AG10803 (cell line): ENCODE measurements at places on chromosomes 1 and 21.

DNA sequence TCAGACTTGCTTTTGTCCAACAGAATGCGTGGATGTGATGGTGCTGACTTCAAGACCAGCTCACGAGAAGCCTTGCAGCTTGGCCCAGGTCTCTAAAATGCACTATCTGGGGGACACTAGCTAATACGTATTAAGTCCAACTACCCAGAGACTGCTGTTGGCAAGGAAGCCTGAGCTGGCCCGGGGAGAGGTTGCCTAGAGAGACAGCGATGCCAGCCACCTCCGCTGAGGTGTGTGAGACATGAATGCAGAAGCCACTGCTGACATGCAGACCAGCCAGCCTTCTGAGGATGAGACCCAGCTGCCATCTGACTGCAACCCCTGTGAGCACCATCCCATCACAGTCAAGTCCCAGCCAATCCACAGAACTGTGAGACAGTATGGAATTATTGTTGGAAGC, 32.5 kb downstream of the THAP3 start:
- no peak for DNase-seq

GRCh38 chr1:1618396-1619068, 3.2 kb downstream of the MIB2 start:
- DNase-seq = no peak

DNA sequence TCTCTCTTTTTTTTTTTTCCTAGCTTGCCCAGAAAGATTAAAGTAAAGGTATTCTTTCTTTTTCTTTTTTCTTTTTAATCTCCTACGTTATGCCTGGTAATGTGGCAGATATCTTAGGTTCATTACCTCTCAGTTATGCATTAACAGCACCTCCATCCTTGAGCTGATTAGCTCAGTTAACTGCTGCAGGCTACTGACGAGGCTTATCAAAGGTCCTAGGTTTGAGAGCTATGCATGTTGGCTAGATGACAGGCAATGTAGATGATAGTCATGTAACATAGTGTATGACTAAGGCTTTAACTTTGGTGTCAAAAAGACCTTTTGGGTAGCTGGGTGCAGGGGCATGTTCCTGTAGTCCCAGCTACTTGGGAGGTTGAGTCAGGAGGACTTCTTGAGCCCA, 53.7 kb upstream of the CACYBP start:
- DNase-seq = no peak

- no peak for DNase-seq
Measured at GRCh38 chr1:179066471-179066870, 15.4 kb upstream of the TOR3A start.

GRCh38 chr1:20358761-20359263, 68.1 kb downstream of the VWA5B1 start:
- DNase-seq = peak; percentile 42

DNA sequence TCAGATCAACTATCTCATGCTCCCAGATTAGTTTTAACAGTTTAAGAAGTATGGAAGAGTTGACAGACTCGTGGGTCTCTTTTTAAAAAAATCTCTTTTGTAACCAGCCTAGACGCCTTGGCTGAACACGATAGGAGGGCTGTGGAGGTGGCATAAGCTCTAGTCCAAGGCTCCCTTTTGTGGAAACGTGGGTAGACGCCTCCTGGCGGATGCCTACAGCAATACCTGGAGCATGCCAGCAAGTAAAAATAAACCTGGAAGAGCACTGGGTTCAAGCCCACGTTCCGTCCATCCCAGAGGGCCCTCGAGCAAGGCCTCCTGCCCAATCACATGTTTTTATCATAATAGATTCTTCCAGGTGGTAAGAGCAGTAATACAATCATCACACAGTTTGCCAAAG, 87.9 kb downstream of the RGS7 start:
- no peak for DNase-seq

DNA sequence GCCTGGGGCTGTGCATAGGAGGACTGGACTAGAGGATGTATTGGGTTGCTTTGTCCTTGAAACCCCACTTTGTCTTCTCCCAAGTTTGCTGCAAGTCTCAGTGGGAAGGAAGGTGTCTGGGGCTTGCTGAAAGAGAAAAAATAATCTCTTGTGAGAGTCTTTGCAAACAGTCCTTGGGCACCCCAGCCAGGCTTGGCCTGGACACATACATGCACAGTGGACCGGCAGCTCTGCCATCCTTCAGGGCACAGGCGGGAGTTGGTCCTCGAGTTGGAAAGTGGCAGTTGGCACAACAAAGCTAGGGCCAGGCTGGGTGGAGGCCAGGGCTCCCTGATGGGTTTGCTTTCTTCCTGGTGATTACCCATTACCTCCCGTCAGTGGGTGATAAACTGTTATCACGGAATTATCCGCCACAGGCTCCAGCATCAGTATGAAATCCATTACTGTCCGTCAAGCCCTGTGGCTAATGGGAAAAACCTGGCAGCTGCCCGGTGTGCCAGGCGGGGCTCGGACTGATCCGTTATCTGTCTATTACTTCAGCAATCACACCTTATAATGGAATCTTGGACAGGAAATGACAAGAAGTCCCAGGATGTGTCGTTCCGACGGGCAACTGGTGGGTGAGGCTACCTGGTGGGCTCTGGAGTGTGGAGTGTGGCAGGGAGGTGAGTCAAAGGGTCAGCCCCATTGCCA, 265.7 kb downstream of the GRIK3 start:
- DNase-seq = no peak

- DNase-seq = no peak
Measured at GRCh38 chr21:37532868-37533780, 166.6 kb downstream of the DYRK1A start.

DNA sequence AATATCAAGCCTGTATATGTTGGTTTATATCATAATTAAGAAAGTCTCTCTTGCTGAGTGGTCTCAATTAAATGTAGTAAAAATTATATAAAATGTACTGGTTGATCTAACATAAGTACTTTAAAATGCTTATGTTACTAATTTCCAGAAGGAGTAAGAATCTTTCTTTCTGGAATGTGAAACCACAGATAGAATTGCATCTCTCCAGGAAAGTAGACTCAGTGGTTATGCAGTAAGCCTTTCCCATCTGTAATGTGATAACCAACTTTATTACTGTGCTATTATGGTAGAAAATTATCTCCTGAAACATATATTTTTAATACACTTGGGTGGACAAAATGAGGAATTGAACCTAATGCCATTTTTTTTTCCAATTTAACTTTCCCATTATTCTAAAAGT, 8.9 kb upstream of the RALGPS2 start:
- peak; percentile 52 for DNase-seq

GRCh38 chr1:54158071-54158470, 5.3 kb upstream of the CDCP2 start:
- DNase-seq = peak; percentile 26

GRCh38 chr1:25541425-25541824, 2.0 kb upstream of the LDLRAP1 start:
- DNase-seq = no peak
